Activated naive CD4-positive, alpha-beta T cell treated with anti-CD3 and anti-CD28 coated beads for 36 hours (primary cell): ENCODE measurements at places on chromosomes 1 and 21. TPM values are rescaled to one million over a fixed set of nuclear protein-coding genes. Genes with fewer than 3 reads are reported as not detected.

GRCh38 chr1:234206651-234207284, 166.5 kb upstream of the COA6 start:
- no peaks in the 10 kb centered on the region for H3K36me3 ChIP-seq
- H3K27ac ChIP-seq: no peak overlapping the region

GRCh38 chr1:163844459-163844858, 522.7 kb downstream of the NUF2 start:
- H3K4me1 ChIP-seq: no peaks in the 10 kb centered on the region
- H3K27ac ChIP-seq: no peak overlapping the region
- DNase-seq: no peak
- H3K27me3 ChIP-seq: no peaks in the 10 kb centered on the region
- no peak overlapping the region for H3K4me3 ChIP-seq
- no peaks in the 10 kb centered on the region for H3K36me3 ChIP-seq

DNA sequence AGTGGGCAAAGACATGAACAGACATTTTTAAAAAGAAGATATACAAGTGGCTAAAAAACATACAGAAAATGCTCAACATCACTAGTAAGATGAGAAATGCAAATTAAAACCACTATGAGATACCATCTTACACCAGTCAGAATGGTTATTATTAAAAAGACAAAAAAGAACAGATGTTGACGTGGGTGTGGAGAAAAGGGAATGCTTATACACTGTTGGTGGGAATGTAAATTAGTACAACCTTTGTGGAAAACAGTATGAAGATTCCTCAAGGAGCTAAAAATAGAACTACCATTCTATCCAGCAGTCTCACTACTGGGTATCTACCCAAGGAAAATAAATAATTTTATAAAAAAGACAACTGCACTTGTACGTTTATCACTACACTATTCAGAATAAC, 73.9 kb downstream of the EBNA1BP2 start:
- H3K27ac ChIP-seq: no peak overlapping the region
- H3K36me3 ChIP-seq: no peaks in the 10 kb centered on the region
- no peaks in the 10 kb centered on the region for H3K27me3 ChIP-seq

GRCh38 chr1:101183388-101183699, 53.5 kb upstream of the S1PR1 start:
- H3K27me3 ChIP-seq: no peaks in the 10 kb centered on the region
- DNase-seq: no peak
- peak overlapping the region; percentile 69 for H3K27ac ChIP-seq
- H3K4me3 ChIP-seq: no peak overlapping the region
- H3K36me3 ChIP-seq: no peaks in the 10 kb centered on the region
- peaks cover 68% of the 10 kb centered on the region for H3K4me1 ChIP-seq

DNA sequence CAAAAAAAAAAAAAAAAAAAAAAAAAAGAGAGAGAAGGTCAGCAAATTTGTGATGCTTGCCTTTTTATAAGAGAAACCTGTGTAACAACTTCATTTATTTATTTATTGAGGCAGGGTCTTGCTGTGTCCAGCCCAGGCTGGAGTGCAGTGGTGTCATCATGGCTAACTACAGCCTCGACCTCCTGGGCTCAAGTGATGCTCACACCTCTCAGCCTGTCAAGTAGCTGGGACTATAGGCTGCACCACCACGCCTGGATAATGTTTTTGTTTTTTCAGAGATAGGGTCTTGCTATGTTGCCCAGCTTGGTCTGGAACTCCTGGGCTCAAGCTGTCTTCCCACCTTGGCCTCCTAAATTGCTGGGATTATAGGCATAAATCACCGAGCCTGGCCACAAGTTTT, 42.4 kb downstream of the DHCR24 start:
- DNase-seq: no peak
- no peaks in the 10 kb centered on the region for H3K4me1 ChIP-seq
- no peak overlapping the region for H3K27ac ChIP-seq
- H3K4me3 ChIP-seq: no peak overlapping the region
- no peaks in the 10 kb centered on the region for H3K27me3 ChIP-seq

DNA sequence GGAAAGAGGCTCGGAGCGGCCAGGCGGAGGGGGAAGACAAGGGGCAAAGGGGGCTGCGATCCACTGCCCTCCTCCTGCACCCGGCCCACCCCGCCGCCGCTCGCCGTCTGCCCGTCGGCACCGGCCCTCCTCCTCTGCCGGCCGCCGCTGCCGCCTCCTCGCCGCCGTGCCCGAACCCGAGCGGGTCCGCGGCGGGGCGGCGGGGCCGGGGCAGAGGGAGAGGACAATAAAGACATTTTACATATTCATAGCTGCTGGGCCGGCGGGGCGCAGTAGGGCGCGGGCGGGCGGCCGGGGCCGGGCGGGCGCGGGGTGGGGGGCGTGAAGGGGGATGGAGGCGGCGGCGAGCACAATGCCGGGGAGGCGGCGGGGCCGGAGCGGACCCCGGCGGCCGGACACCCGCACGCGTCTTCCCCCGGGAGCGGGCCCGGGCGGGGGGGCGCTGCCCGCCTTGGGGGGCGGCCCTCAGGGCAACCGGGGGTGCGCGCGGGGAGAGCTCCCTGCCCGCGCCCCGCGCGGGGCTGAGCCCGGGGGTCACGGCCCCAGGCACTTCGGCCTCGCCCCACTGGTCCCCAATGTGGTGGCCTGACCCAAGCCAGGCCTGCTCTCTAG, 546 bp downstream of the POU2F1 start:
- peaks cover 2% of the 10 kb centered on the region for H3K27me3 ChIP-seq
- H3K4me1 ChIP-seq: peaks cover 43% of the 10 kb centered on the region
- H3K36me3 ChIP-seq: peaks cover 5% of the 10 kb centered on the region
- H3K27ac ChIP-seq: peak overlapping the region; percentile 84

DNA sequence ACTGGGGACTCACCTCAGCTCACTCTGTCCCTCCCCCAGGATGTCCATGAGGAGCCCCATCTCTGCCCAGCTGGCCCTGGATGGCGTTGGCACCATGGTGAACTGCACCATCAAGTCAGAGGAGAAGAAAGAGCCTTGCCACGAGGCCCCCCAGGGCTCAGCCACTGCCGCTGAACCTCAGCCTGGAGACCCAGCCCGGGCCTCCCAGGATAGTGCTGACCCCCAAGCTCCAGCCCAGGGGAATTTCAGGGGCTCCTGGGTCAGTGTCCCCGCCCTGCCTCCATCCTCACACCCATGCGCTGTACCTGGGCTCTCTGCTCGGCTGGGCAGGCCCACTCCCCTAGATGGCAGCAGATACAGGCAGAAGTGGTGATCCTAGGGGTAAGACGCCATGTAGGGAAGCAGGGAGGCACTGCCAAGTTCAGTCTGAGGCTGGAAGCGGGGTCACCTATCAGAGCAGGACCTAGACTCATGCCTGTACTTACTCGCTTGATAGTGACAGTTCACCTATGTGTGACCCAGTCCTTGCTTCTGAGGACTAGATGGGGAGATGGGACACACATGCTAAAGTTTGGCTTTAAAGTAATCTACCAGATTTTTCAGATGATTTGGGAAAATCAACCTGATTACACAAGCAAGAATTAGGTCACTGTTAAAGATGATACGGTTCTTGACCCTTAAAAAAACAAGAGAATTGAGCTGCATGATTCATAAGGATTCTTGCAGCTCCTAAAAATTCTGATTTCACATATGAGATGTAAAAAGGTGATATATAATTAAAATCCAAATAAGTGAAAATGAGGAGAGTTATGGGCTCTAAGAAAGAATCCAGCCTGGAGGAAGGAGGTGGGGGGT, 38.7 kb downstream of the ETNK2 start:
- H3K4me1 ChIP-seq: no peaks in the 10 kb centered on the region
- no peak overlapping the region for H3K27ac ChIP-seq
- no peak overlapping the region for H3K4me3 ChIP-seq
- no peak for DNase-seq

- peaks cover 7% of the 10 kb centered on the region for H3K4me1 ChIP-seq
- H3K36me3 ChIP-seq: no peaks in the 10 kb centered on the region
- DNase-seq: no peak
These were observed 5.2 kb downstream of the TRNP1 start for GRCh38 chr1:26998429-26999300.

Gene SPRR2F
- total RNA-seq: not detected

Gene FOXO6
- total RNA-seq: 0.15 TPM

Gene RORC
- total RNA-seq: 1.4 TPM

Gene IL20
- not detected for total RNA-seq

Gene S100A8
- total RNA-seq: not detected

Gene SPATA17
- not detected for total RNA-seq

Gene KRTAP20-2
- total RNA-seq: not detected

Gene KDF1
- total RNA-seq: 0.24 TPM

Gene NDUFS5
- 226 TPM for total RNA-seq
